ENCODE measurements at places on chromosomes 4 and X.

DNA sequence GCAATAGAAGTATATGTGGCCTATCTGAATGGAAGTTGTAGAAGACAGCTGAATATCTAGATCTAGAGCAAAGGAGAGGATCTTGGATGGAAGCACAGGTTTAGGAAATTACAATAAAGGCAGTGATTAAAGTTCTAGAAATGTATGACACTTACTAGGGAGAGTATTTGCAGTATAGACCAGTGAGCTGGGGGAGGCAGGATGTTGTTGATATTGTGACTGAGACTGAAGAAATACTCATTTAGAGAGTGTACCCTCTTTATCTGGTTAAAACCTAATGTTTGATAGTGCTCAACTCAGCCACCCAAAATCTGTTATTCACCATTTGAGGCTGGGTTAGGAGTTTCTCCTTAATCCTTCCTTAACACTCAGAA lies 439.5 kb downstream of the GRXCR1 start:
- no peak for DNase-seq

DNA sequence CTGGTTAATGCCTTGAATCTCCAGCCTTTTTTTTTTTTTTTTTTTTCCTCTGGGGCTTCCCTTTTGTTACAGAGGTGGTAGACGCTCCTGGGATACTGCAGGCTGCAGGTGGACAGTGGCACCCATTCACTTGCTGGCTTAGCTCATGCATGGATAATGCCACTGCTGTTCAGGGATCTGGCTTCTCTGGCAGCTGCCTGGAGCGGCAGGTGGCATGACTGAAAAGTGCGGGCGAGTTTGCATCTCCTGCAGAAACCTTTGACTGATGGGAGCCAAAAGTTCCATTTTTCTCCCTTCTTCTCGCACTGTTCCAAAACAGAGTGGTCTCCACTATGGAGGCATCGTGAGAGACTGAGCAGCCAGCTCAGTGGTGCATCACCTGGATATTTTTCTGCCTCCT lies 5.9 kb upstream of the STIM2 start:
- no peak for DNase-seq

DNA sequence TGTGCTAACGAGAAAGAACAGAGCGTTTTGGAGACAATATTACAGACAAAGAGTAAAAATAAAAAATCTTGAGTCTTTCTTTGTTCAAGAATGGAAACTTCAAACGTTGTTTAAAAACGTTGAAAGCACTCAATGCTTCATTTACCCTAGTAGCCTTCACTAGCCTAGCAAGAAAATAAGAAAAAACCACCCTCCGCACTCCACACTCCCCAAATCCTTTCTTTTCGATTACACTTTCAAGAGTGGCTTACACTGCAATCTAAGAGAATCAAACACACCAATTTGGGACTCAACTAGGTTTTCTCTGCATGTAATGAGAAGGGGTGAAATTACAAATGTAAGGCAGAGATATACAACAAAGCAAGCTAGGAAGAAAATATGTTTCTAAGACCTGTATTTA lies 4.7 kb downstream of the TMSB4X start:
- no peak for DNase-seq

- DNase-seq = no peak
Measured at GRCh38 chr4:69322055-69322454, 41.8 kb downstream of the UGT2B28 start.

DNA sequence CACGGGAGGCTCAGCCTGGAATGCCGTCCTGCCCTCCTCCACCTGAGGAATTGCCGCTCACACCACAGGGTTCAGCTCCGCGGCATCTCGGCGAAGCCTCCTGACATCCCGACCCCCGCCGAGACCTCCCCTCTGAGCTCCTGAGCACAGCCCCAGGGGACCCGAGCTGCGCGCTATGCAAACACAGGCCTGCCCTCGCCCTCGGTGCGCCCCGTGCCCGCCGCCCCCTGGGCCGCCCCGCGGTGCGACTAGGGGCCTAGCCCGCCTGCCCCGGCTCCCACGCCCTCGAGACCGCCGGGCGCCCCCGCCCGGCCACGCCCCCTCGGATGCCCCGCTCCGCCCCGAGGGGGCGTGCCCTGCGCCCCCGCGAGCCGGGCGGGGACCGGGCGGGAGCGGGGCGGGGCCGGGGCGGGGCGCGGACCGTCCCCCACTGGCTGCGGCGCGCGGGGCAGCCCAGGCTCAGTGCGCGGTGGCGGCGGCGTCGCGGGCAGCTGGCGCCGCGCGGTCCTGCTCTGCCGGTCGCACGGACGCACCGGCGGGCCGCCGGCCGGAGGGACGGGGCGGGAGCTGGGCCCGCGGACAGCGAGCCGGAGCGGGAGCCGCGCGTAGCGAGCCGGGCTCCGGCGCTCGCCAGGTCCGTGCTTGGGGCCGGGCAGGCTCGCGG lies at the start of gene FGFR3:
Gene FGFR3 (plus strand): TSS at position 462 of the 664 bp plus-strand sequence. CDS start 642 bp downstream, outside the sequence.
- DNase-seq = no peak

DNA sequence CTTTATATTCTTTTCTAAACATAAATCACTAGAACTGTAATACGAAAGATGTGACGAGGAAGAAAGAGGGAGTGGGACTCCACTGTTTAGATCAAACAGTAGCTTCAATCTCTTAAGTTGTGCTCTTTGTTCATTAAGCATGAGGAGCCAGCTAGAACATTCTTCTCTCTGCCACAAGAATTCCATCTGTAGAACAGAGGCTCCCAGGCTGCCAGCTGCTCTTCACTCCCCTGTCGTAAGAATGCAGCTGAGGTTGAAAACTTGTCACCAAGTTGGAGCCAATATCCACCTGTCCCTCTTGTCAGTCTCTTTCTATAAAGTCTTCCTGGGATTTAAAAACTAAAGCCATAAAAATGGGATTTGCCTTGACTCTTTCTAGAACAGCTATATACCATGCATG lies 65.0 kb upstream of the SEC24B start:
- DNase-seq = no peak

DNA sequence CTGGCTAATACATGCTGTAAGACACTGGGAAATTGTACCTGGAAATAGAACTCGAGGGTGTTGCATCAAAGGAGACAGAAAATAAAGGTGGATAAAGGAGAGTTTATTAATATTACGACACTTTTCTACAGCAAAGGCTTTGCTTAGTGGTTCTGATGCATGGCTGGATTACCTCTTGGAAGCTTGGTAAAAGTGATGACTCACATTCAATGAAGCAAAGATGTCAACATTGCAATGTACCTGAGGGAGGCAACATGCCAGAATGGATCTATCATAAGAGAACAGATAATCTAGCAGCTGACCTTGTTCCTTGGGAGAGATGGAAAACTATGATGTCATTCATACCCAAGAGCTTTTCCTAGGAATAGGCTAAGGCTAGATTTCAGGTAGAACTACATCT lies 735.1 kb upstream of the DIAPH2 start:
- DNase-seq = no peak

GRCh38 chr4:94389595-94390267 lies 47.1 kb upstream of the HPGDS start:
- DNase-seq = no peak

GRCh38 chrX:119406776-119407175 lies 7.6 kb downstream of the SLC25A43 start:
- no peak for DNase-seq

DNA sequence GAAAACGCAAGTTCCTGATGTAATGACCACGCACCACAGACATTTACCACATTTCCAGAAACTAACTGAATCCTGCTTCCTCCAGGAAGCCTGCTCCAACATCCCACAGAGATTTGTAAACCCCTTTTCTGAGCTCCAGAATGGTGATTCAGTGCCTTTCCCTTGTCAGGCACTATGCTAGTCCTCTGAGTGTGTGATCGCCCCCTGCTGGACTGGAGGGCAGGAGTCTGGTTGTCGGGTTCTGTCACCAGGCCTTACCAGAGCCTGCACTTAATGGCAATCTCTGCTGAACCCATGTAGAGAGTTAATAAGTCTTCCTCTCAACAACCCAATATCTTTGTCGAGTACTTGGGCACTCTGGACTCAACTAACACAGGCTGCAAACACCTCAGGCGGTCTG lies 14.5 kb upstream of the KDM5C start:
- no peak for DNase-seq

- no peak for DNase-seq
Measured at GRCh38 chrX:69321789-69322188, 156.5 kb upstream of the PJA1 start.

DNA sequence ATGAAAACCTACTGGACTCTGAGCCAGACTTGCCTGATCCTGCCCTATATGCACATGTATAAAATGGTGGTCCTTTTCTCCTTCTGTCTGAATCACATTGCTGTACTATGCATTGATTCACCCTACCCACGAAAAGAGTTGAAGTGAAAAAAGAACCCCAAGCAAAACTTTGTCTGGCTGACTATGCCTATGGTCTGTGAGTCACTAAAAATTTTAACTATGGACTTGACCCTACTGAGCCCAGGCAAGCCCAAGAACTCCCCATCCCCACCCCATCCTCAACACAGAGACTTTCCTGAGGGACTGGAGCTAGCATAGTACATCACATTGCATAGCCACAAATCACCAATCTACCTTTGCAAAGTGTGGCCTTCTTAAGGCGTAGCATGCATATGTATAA lies 116.6 kb upstream of the TENM3 start:
- no peak for DNase-seq

GRCh38 chr4:123599061-123599919 lies 202.7 kb downstream of the SPRY1 start:
- DNase-seq = no peak

DNA sequence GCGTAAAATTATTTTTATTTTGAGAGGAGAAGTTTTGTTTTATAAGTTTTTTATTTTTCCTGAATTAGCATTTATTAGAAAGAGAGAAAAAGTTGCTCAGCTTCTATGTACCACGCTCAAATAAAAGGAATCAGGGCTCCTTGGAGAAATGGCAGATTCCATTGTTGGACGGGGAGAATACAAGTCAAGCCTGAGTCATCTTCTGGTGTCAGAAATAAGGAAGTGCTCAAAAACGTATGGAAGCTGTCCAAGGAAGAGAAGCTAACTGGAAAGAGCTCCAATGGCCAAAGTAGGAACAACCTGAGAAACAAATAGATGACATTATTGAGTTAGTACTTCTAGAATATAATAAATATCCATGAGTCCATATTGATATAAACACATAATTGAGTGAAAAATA lies 89.3 kb upstream of the NEIL3 start:
- DNase-seq = no peak
